ENCODE measurements at places on chromosomes 12 and 14.

GRCh38 chr14:72600551-72601330, 293.2 kb downstream of the DPF3 start:
- DNase-seq, result no peak

DNA sequence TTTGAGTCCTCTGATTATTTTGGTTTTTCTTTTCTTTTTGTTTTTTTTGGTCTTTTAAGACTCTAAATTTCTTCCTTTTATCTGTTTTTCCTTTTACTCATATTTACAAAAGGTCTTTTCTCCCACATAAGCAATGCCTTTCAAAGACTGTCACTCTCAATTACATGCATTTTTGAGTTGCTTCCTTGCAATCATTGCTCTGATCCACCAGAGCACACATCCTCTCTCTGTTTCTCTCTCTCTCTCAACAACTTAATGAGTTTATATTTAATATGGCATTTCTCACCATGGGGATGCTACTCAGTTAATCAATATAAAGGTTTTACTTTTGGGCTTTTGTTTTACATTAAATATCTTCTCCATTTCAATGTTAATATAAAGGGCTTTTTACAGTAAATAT, 62.7 kb upstream of the OR10AD1 start:
- no peak for DNase-seq

DNA sequence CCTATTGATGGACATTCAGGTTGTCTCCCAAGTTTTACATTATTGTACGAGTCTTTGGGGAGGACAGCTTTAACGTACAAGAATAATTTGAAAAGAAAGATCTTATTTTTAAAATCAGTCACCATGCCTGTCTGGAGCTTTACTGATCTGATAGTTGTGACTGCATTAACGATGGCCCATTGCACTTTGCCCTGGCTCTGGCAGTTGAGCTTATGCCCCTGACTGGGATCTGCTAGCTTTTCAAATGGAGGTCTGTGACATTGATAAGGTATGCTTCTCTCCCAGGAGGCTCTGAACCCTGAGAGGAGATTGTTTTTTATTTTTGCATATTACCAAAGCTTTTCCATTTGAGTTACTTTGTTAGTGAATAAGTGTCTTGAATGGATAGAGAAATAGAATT, 17.9 kb upstream of the RAB3IP start:
- DNase-seq, result no peak

DNA sequence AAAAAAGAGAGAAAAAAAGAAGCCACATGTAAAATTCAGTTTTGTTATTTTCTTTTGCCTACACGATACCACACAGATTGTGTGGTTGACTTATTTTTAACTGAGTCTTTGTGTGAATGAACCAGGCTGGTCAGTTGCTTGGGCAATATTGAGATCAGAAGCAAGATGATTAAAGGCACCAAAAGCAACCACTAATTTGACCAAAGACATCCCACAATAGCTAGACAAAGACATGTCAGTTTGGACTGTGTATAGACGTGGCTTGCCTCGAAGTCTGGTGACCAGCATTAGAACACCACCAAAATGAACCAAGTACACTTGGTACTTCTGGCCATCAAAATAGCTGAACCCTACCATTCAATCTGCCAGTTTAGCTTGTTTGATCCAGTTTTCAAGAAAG, 340.6 kb upstream of the TBX3 start:
- no peak for DNase-seq

DNA sequence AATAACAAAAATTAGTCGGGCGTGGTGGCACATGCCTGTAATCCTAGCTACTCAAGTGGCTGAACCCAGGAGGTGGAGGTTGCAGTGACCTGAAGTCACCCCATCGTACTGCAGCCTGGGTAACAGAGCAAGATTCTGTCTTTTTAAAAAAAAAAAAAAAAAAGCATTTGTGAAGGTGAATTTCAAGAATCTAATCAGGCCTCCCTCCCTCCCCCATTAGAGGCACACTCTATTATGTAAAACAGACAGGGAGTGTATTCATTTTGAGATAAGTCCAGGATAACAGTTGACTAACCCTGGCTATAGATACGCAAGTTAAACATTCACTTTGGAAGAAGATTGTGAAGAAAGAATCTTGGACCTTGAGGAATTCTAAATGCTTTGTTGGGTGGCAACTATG, 2.9 kb downstream of the RESF1 start:
- no peak for DNase-seq

Measured in amygdala (tissue), 56 donors.